ENCODE measurements at places on chromosomes 2 and 18.
A peak's percentile ranks its signal among the peaks of the same experiment; 100 is the strongest.

DNA sequence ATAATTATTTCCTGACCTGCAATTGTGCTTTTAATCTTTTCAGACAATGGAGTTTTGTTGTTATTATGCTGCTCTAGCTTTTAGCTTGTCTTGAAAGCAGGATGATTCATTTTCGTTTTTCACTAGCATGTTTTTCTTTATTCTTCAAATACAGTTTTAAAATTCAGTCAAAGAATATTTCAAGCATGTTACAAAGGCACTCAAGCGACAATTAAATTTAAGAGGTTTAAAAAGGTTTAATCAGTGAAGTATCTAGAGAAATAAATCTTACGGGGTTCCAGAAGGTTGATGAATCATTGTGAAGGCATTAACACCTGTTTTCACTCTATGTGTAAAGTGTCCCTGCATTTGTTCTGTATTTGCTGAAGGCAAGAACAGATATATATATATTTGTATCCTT, 390.7 kb upstream of the TMEFF2 start:
- no peak for DNase-seq

- no peak for DNase-seq
These were observed 255.1 kb upstream of the THSD7B start for GRCh38 chr2:136510244-136510643.

DNA sequence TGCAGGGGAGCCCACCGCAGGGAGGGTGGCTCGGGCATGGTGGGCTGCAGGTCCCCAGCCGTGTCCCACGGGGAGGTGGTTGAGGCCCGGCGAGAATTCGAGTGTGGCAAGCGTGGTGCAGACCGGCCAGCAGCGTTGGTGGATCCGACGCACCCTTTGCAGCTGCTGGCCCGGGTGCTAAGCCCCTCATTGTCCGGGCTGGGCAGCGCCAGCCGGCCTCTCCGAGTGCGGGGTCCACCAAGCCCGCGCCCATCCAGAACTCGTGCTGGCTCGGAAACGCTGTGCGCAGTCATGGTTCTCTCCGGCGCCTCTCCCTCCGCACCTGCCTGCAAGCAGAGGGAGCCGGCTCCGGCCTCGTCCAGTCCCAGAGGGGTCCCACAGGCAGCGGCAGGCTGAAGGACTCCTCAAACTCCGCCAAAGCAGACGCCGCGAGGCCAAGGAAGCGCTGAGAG, 177.0 kb upstream of the SLC35G4 start:
- DNase-seq = no peak

DNA sequence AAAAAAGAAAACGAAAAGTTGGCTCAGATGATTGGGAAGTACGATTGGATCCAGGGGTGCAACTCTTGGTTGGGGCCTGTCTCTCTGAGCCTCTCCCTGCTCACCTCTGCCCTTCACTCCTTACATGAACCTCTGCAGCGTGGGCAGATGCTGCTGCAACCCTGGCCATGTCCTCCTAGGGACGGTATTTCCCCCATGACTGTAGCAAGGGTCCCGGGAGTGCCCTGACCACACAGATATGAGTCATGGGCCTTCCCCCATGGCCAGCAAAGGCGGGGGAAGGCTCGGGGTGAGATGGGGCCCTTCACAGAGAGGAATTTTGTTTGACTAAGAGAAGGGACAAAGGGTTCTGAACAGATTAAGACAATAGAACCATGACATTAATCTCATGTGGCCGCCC, 129.0 kb downstream of the NCK2 start:
- DNase-seq = peak; percentile 50

GRCh38 chr2:233124421-233125080, 64.4 kb downstream of the INPP5D start:
- DNase-seq = no peak

DNA sequence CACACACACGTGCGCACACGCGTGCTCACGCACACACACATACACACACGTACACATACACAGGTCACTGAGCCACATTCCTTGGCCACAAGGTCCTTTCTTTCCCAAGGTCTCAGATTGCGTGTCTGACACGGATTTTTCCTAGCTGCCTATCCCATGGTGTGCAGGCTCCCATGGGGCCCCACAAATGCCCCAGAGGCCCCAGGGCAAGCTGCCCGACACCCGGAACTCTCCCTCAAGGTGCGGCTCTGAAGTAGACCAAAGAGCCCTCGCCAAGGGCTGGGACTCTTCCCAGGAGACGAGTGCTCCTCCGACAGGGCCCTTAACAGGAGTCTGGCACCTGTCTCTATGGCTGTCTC, 46.7 kb downstream of the SDC1 start:
- no peak for DNase-seq

GRCh38 chr2:46239847-46240181, 57.4 kb upstream of the EPAS1 start:
- DNase-seq = peak; percentile 33
